ENCODE measurements at places on chromosomes 2 and 18.

DNA sequence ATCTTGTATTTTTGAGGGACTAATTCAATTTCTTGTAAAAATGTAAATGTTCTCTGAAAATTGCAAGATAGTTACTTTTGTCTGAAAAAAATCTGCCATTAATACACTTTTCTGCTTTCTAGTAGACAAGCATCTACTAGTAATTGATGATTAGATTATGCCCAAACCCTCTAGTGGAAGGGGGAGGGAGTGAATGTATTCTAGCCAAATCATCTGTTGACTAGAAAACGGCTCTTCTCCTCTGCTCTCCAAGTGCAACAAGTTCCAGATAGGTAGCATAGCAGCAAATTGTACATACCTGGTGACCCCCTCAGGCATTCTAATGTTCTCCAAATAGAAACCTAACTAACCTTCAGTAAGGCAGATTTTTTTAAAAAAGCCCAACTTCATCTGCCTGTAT is 58.6 kb downstream of the RELCH start:
- DNase-seq, result no peak

GRCh38 chr18:2303517-2304238 is 267.6 kb downstream of the METTL4 start:
- DNase-seq, result no peak

GRCh38 chr2:26654061-26654340 is 12.8 kb upstream of the CIB4 start:
- no peak for DNase-seq

DNA sequence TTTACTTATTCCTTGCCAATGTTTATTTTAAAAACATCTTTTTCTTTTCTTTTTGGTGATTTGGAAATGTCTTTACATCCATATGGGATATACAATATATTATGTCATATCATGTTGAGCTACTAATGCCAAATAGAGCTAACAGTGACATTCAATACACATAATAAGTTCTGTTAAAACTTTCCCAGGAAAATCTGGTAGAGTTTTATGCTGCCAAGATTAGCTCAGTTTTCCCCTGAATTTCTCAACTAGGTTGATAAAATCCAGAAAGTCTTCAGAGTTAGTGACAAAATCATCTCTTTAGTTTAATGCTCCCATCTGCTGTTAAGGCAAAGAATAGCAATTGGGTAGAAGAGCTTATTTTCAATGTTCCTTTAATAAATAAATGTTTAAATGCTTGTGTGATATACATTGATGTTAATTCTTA is 9.9 kb downstream of the COL3A1 start:
- DNase-seq, result no peak

GRCh38 chr2:61478086-61478485 is 7.2 kb upstream of the USP34 start:
- DNase-seq, result no peak

DNA sequence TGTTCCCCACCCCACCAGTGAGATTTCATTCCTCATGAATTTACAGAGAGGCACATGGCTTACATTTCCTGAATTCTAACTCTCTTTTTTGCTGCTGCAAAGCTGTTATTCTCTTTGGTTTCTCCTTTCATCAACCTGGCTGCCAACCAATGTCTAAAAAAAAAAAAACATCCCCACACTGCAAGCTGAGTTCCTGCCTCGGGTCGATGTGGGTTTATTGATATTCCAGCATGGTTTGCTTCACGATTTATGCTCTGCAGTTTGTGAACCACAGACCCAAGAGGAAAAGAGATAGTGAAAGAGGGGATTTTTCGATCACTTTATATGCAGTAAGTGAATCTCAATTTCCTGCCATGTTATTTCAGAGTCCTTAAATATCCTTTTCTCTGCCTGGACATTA is 363.6 kb downstream of the LPIN1 start:
- no peak for DNase-seq
